ENCODE measurements at places on chromosomes 5 and 9.

GRCh38 chr5:80266566-80266965, 10.7 kb upstream of the SERINC5 start:
- DNase-seq, result no peak

GRCh38 chr5:169027501-169028061, 273.4 kb downstream of the SLIT3 start:
- no peak for DNase-seq

DNA sequence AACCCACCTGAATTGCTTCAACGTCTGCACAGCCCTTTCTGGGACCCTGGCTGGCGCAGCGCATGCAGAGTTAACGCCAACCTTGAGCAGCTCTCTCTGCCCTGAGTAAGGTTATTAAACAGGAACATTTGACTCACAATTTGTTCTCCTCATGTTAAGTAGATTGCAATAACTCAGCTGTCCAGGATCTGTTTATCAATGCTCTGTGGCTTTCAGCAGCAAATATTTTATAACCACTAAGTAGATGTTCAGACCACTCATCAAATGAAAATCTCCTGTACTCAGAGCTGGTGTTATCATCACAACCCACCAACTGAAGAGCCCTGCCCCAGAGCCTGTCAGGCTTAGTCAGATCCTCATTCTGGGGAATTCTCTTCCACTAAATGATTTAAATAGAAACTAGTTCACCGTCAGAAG, 403.0 kb downstream of the ZNF608 start:
- DNase-seq, result no peak

GRCh38 chr5:94870511-94871183, 252.2 kb downstream of the SLF1 start:
- no peak for DNase-seq

DNA sequence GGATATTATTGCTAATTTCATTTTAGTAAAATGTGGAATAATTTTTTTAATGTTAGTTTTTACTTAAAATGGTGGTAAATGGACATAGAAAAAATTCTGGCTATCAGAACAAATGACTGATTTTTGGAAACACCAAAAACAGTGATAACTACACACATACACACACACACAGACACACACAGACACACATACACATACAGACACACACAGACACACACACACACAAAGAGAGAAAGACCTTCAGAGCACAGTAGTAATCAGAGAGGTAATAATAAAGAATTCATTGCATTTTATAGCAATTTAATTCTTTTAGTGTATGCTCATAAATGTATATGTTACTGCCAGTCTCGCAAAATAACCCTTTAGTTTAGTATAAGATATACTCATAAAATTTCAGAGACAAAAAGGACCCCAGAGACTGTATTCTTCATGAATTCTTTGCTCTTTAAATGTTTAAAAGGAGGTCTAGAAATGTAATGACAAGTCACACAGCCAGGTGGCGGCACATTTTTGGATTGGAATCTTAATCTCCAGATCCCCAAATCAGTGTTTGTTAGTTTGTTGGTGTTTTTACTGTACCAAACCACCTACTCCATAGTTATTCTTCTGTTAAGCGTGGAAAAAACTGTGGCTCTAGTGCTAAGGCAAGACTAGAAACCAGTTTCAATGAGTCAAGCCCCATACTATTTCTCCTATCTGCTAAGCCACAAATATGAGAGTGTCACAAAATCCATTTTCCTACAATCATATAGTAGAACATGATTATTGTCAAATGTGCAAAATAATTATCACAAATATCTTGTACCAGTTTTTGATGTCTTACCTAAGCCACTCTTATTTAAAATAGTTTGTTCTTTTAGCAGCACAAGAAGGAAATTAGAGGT, 109.9 kb downstream of the EDIL3 start:
- DNase-seq, result no peak

GRCh38 chr9:136312436-136312835, 8.5 kb upstream of the CCDC187 start:
- peak; percentile 36 for DNase-seq

DNA sequence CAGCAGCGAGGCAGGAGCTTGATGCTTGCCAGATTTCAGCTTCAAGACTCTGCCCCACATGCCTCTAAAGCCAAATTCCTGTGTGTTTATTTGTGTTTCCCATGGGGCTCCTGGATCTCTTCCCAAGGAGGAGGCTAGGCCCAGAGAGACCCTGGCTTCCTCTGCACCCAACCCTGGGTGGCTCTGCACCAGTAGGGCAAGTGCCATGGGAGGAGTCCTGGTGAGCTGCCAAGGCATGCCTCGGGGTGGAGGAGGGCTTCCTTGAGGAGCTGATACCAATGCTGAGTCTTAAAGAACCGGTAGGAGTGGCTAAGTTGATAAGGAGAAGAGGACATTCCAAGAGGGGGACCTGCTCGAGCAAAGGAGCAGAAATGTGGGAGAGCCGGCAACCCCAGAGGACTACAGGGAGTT, 6.8 kb upstream of the TIFAB start:
- DNase-seq, result no peak

GRCh38 chr5:36264202-36264760, 22.6 kb upstream of the NADK2 start:
- DNase-seq, result no peak

DNA sequence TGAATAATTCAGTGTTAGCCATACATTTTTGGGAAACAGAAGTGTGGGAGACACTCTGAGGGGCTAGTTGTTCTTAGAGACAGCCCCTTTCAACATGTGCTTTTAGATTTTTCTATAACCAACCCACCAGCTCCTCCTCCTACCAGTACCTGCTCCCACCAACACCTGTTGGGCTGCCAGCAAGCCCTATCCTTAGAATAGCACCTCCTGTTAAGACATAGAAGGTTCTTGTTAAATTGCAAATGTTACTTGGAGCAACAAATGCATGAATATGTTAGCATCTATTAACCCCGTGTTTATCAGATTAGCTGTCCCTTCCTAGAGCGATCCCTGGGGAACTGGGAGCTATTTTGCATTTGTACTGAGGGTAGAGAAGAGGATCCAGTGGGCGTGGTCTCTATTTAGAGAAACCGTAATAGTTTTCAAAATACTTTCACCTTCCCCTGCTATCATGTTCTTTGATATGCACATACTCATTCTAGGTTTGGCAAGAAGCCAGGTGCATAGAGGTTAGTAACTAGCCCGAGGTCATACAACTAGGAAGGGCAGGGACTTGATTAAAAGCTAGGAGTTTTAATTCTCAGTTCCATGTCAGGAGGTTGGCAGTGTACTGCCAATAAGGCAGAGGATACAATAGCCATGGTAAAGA, 334.4 kb downstream of the KCTD16 start:
- DNase-seq, result no peak

- DNase-seq, result no peak
Measured at GRCh38 chr5:176320577-176320976, 41.0 kb downstream of the KIAA1191 start.

DNA sequence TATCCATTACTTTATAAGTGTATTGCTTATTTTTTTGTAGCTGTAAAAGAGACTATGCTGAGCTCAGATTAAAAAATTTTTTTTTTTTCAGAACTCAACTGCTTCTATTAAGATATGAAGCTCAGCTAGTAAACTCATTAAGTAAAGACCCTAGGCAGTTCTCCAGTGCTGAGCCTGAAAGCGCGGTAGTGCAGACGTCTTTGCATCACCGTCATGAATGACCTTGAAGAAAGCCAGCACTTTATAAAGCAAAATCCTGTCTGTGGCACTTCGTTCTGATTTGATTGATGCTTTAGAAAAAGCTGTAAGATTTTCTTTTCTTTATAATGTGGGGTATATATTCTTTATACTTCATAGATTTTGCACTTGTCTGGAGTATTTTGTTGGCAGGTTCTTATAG, 105.7 kb downstream of the ATG10 start:
- no peak for DNase-seq

- DNase-seq, result no peak
Measured at GRCh38 chr5:141758310-141758998, 76.4 kb upstream of the ARAP3 start.
